ENCODE measurements at places on chromosomes 16 and 17.

DNA sequence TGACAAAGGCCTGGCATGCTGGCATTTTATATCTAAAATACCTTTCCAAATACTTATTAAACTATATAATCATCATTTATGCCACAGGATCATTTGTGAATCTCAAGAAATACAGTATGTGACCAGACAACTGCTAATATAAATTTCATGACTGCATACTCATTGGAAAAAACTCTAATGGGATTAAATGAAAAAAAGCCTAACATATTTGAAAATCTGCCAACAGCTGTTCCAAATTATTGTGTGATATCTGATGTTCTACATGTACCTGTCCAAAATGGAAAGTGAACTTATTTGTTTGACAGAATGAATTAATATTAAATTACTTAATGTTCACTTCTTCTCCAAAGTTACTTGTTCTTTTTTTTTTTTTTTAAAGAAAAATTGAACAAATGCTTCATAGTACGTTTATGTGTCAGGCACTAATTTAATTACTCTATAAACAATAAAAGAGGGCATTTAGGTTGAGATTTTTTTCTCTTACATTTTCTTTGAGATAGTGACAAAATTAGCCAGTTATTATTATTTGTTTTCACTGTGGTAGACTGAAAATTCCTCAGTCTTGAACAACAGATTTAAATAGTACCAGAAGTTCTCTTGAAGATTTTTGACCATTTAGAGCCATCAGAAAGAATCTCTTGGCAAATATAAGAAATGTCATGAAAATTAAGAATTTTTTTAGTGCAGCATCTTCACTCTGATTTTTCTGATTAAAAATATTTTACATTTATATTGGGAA, 114.0 kb downstream of the FTO start:
- no peak for DNase-seq

DNA sequence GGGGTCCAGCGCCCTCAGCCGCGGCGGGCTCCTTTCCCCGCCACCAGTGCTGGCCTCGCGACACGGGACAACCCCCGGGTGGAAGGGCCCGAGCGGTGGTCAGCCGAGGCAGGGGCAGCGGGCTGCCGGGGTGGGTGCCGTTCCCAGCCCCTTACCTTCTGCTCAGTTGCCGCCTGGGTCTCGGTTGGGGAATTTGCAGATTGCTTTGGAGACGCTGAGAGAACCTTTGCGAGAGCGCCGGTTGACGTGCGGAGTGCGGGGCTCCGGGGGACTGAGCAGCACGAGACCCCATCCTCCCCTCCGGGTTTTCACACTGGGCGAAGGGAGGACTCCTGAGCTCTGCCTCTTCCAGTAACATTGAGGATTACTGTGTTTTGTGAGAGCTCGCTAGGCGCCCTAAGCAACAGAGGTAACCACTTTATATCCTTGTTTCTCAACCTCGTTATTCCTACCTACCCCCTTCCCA, 381 bp downstream of the CTNS start:
- DNase-seq: no peak

- DNase-seq: no peak
Observed at GRCh38 chr17:67569015-67569451, 148.7 kb upstream of the NOL11 start.

GRCh38 chr16:9004183-9004582, 40.5 kb upstream of the USP7 start:
- no peak for DNase-seq

- peak; percentile 41 for DNase-seq
Observed at GRCh38 chr16:79047337-79047736, 553.2 kb downstream of the MAF start.

DNA sequence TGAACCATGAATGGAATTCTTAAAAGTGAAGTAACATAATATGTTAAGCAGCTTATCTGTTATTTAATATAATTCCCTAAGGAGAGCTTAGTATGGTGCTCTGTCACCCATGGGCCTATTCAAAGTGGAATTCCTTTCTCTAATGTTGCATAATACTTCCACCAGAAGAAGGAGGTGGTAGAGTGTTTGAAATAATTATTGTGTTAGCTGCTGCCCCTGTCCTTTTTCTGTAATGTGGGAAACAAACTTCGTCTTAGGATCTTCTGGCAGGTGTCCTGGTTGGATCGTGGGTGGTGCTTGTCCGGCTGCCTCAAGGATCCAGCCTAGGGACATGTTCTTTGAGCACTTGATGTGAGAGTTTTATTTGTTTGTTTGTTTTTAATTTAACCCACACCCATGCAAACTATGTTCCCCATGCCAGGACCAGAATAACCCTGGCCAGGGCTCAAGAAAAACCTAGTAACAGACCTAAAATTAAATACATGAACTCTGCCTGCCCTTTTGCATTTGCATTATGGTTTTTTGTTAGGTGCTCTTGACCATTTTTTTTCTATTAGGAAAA, 46.1 kb downstream of the ZNRF1 start:
- no peak for DNase-seq

DNA sequence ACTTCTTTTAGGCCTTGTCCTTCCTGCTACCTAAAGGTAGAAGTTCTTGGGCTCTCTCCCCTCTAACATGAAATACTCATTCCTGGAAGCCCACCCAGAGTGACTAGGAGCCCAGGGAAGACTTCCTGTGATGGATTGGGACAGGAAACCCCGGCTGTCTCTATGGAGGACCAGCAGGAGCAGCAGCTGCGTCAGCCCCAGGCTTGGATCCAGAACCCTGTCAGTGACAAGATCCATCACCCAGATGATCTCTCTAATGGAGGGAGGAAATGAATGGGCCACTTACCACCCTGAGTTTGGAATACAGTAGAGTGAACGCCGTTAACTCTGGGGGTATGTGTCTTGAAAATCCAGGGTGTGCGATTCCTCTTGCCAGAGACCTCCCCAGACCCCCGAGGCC, 195.7 kb upstream of the WSCD1 start:
- no peak for DNase-seq

All from CD4-positive, alpha-beta T cell treated with Interleukin-21 for 1 hour (primary cell).